ENCODE measurements at places on chromosomes 1 and 21.
A peak's percentile ranks its signal among the peaks of the same experiment; 100 is the strongest.

DNA sequence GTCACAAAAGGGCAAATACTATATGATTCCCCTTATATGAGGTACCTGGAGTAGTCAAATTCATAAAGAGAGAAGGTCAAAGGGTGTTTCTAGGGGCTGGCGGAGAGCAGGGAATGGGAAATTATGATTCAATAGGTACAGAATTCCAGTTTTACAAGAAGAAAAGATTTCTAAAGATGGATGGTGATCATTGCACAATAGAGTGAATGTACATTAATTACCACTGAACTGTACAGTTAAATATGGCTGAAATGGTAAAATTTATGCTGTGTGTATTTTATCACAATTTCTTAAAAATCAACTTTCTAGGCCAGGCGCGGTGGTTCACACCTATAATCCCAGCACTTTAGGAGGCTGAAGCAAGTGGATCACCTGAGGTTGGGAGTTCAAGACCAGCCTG, 18.1 kb upstream of the TMEM81 start:
- no peak for DNase-seq

DNA sequence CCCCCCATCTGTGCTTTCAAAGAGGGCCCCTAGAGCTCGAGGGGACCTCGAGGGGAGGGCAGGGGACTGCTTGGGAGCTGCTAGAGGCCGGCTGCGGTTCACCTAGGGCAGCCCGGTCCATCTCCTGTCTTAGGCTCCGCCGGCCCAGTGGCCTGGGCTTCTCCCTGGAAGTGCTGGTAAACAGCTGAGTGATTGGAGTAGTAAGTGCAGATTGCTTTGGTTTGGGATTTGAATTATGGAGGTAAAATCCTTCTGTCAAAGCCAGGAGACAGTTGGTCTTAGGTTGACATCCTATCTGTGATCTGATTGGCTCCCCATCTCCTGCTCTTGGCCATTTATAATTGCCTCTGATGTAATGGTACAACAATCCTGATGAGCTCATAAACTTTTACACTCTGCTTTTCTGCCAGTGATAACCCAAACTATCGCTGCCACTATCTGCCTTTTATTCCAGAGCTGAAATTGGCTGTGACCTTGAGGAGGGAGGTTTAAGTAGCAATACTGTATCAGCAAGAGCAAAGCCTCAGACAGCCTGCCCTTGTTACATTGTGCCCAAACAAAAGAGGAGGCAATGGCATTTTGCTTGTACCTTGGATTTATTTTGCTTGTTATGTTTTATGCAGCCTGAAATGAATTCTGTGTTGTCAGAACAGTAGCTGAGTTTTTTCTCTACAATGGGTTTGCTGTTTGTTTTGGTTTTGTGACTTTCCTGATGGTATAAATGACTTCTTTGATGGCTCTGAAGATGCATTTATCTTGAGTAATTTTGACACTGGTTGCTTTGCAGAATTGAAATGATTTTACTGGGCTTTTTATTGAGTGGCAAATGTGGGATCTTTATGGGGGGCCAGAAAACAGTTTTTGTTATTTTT, 2.4 kb downstream of the ARID1A start:
- DNase-seq = peak; percentile 44

- no peak for DNase-seq
These were observed 70.9 kb upstream of the EDEM3 start for GRCh38 chr1:184825571-184825970.

DNA sequence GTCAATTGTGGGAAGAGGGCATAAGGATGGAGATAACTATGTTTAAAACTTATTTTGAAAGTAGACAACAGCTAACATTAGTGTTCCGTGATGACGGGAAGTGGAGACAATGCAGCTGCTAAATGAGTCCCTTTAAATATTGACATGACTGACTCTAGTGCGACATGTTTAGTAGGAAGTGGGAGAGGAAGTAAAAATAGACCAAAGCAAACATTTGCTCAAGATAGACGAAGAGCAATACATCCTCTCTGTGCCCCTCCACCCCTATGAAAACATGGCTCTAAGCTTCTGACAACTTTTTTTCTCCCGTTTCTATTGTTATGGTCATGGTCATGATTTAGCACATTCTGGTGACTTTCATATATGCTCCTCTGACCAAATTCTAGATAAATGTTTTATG, 60.0 kb upstream of the HMCN1 start:
- DNase-seq = no peak

GRCh38 chr1:111236379-111236778, 8.9 kb downstream of the CHI3L2 start:
- no peak for DNase-seq

- peak; percentile 84 for DNase-seq
These were observed at the start of gene MTX1 for GRCh38 chr1:155208541-155209311. TSS of gene MTX1 (plus strand) at chr1:155208695. CDS start at chr1:155208805, 110 bp downstream.

GRCh38 chr21:26195708-26196107, 25.1 kb upstream of the APP start:
- no peak for DNase-seq

DNA sequence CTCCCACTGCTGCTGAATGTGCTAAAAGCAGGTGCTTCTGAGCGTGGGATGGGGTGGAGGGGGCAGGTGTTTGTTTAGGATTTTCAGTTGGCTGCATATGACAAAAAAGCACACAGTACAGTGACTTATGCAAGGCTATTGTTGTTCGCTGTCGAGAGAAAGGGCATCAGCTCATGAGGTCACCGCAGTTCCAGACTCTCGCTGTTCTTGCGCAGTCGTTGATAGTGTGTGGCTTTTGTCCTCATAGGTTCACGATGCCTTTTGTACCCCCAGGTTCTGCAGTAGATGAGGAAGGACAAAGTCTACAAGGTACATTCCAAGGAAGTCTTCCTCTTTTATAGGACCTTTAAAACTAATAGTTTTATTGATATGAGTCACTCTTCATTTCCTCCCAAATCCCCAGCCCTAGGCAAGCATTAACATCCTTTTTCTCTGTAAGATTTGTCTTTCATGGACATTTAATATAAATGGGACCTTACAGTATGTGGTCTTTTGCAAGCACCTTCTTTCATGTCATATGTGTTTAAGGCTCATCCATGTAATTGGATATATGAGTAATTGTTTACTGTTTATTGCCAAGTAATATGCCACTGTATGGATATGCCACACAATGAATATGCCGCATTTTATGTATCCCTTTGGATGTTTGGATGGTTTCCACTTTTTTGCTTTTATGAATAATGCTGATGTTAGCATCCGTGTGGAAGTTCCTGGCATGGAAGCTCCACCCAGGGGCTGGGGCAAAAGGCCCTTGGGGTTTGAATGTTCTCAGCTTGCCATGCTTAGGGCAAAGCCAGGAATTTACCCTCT, 14.5 kb upstream of the NLRP3 start:
- no peak for DNase-seq

GRCh38 chr1:2542246-2542915, 12.3 kb upstream of the HES5 start:
- DNase-seq = no peak

DNA sequence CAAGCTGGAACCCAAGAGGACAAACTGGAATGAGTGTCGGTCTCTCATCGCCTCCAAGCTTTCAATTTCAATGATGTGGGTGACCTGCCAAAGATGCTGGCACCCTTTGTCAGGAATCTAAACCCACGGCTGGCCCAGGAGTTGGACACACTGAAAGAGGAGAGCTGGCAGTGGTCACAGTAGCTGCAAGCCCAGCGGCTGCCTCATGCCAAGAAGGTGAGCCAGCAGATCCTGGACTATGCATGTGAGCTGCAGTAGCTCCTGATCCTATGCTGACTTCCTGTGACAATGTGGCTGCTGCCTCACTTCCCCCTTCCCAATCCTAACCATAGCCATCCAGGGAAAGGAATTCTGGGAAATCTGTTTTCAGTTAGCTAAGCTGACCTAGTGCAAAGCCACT, 117.0 kb upstream of the VAV3 start:
- DNase-seq = no peak

DNA sequence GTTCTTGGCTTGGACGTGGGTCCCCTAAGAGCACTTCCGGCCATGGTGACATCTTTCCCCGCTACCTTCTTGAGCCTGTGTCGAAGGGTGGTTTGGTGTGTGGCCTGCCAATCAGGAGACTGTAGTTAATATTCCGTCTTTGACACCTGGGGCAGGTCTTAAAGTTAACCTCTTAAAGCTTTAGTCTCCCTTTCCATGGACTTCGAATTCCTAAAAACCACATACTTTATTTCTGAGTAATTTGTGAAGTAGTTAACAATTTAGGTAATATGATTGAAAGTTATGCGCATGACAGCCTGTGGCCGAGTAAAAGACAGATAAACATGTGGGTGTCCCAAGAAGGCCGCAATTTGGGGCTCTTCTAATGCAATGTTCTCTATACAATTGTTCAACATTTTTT, 10.2 kb upstream of the RAB29 start:
- no peak for DNase-seq

GRCh38 chr1:21244986-21245687, 45.1 kb downstream of the ECE1 start:
- no peak for DNase-seq

GRCh38 chr1:31878058-31878457, 60.1 kb downstream of the PTP4A2 start:
- no peak for DNase-seq

GRCh38 chr1:203439131-203439730, 36.4 kb upstream of the PRELP start:
- no peak for DNase-seq

- no peak for DNase-seq
These were observed 58.7 kb downstream of the NENF start for GRCh38 chr1:212491454-212491853.

DNA sequence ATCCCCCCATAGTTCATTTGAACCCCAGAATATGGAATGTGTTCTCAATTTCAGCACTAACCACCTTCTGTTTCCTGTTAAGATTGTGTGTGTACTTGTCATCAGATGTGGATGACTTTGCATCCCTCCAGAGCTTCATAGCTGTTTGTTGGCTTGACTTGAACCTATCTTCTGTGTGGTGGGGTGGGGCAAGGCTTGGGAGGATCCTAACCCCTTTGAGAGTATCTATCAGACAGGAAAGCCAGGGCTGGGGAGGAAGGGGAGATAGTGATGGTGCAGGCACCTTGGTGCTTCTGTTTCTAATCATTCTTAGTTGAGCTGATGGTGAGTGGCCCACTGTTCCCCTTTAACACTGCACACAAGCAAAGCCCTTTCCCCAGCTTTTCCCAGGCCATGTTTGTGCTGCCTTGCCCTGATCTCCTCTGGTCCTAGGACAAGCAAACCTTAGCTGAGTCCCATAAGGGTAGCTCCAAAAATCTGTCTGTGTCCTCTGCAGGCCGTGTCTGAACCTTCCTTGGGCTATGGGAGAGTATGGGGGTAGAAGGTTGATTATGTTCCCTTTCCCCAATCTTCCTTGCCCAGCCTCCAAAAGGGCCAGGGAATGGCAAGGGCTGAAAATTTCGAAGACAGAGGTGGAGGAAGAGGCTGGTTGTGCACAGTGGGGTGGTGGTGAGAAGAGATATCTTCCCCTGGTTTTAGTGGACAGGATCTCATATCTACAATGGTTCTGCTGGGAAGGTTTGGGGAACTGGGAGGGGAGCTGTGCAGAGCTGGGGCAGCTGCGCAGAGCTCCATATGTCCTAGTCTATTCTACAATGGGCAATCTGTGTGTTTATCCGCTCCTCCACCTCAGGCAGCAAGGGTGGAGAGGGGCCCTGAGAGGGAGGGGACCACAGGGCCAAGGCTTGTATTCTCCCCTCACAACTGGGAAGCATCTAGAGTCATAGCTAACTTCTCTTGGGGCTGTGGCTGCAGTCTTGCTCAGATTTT, 1.4 kb downstream of the NHLH1 start:
- no peak for DNase-seq

DNA sequence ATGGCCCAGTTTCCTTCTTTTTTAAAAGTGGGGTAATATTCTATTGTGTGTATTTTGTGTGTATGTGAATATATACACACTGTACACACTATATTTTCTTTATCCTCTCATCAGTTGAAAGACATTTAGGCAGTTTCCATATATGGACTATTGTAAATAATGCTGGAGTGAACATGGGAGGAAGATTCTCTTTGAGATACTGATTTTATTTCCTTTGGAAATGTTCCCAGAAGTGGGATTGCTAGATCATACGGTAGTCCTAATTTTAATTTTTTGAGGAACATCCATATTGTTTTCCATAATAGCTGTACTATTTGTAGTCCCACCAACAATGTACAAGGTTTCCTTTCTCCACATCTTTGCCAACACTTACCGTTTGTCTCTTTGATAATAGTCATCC, 51.0 kb downstream of the F3 start:
- no peak for DNase-seq

- DNase-seq = no peak
These were observed 73.3 kb upstream of the IRF2BP2 start for GRCh38 chr1:234683127-234683860.

DNA sequence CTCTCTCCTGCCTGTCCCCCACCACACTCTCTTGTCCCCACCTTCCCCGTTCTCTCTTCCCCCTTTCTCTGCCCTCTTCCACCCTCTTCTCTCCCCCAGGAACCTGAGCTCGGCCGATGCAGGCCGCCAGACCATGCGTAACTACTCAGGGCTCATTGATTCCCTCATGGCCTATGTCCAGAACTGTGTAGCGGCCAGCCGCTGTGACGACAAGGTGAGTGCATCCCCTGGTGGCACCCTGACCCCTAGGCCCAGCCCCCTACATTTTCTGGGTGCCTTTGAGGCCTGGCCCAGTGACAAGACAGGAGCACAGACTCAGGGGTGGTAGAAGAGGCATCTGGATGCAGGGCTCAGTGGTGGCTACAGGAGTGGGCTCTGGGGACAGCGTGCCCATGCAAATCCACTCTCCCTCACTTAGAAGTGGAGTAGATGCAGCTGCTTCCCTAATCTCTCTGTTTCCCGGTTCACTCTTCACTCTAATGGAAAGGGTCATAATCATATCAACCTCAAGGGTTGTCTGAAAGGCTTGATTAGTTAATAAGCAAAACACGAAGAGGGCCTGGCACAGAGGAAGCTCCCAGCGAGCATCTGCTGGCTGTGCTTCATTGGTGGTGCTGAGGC, 37.0 kb downstream of the PKP1 start:
- no peak for DNase-seq

DNA sequence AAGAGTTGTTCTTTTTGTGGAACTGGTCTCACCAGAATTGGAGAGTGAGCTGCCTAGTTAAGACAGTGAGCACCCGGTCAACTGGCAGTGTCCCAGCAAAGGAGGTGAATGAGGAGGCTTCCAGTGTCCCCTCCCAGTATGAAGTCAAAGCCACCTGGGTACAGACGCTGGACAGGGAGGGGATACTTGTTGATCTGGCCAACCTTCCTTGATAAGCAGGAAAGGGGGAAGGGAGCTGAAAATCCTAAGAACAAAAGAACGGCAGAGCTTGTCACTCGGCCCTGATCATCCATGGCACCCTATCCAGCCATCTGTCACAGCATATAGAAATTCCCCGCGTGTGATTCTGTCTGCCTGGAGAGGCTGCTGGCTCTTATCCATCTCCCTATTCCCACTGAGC, 91.5 kb downstream of the SSBP3 start:
- no peak for DNase-seq

- DNase-seq = no peak
These were observed 74.0 kb upstream of the ADAMTS5 start for GRCh38 chr21:27040738-27041469.

DNA sequence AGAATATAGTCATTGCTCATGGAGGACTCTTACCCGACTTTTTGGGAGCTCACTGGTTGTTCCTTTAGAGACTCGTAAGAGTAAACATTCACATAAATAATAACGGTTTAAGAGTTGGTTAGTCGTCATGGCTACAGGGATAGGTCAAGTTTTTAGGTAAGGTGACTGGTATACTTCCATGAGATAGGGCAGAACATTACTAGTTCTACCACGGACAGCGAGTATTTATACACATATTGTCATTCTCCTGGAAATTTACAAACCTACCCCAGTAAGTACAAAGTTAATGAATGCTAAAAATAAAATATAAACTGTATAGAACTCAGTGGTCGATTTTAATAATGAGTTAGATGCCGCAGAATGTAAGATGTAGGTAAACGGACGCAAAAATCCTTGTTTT, 1.2 kb upstream of the RYR2 start:
- no peak for DNase-seq

- no peak for DNase-seq
These were observed 56.1 kb upstream of the SH3GLB1 start for GRCh38 chr1:86648255-86648654.

All from effector CD4-positive, alpha-beta T cell (primary cell).